ENCODE measurements at places on chromosomes 1 and 21.

DNA sequence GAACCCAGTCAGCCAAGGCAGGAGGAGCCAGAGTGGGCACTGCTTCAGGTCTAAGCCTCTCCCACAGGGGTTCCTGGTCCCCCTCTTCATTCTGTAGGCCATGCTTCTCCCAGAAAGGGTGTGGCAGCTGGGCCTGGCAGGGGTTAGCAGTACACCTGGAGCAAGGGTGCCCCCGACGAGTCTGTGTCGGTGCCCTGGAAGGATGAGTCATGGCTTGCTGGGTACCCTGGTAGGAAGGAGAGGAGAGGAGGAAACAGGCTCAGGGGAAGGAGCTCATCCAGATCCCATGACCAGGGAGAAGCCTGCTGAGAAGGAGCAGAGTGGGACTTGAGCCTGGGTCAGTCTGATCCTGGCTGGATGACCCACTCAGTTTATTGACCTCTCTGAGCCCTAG is 10.3 kb downstream of the KDF1 start:
- no peak for DNase-seq

GRCh38 chr1:172545396-172546004 is 12.6 kb downstream of the SUCO start:
- DNase-seq = no peak

DNA sequence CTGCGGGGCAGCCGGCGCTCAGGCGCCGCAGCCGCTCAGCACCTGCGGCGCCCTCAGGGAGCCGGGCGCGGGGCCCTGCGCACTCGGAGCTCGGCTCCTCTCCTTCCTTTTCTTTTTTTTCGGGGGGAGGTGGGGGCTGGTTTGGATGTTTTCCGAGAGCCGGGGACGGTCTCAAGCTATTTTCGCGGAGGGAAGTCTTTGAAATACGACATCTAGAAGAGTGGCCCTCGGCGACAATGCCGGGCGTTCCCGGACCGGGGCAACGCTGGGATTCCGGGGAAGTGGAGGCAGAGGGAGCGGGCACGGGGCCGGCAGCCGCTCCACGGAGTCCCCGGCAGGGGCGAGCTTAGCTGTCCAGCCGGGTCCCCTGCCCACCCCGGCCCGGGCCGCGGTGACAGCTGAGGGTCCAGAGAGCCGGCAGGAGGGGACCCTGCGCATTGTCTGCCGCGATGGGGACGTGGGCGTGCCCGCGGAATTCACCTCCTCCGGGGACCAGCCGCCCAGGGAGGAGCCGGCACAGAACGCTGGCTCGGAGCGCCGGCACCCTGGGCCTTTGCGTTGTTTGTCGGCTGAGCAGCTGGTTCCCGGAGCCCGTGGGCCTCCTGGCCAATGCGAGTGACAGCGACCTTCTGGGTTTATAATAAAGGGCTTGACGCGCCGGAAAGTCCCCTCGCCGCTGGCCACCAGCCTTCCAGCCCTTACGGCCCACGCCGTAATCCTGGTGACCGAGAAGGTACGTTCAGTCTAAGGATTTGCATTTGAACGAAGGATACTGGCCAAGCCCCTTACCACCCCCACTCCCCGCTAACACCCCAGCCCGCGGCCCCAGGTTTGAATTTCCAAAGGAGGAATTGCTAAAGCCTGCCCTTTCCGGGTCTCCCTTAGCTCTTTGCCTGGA is 582 bp downstream of the SLC37A1 start:
- peak; percentile 48 for DNase-seq

DNA sequence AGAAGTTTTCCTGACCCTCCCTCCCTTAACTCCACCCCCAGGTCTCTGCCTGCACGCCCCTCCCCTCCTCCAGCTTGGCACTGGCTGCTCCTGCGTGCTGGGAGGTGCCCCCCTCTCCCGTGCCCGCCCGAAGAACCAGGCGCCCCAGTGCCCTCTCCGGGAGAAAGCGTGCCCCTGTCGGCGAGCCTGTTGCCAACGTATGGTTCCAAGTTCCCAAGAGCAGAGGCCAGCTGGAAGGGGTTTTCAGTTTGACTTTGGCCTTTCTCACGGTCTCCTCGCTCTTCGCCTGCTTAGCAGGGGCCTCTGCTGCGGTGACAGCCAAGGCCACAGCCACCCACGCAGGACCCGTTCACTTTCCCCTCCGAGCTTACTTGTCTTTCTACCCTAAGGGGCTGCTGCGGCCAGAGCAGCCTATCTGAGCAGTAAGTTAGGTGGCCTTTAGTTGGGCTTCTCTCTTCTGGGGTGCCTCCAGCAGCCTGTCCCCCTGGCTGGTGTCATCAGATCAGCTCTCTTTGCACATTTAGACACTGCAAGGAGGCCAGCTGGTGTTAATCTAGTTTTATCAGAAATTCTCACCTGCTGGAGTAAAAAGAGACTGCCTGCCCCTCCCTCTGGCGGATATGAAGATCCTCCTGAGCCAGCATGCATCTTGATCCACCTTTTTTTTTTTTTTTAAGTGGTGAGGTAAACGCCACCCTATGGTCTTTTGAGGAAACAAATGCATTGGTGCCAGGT is 1.5 kb downstream of the STUM start:
- DNase-seq = no peak

DNA sequence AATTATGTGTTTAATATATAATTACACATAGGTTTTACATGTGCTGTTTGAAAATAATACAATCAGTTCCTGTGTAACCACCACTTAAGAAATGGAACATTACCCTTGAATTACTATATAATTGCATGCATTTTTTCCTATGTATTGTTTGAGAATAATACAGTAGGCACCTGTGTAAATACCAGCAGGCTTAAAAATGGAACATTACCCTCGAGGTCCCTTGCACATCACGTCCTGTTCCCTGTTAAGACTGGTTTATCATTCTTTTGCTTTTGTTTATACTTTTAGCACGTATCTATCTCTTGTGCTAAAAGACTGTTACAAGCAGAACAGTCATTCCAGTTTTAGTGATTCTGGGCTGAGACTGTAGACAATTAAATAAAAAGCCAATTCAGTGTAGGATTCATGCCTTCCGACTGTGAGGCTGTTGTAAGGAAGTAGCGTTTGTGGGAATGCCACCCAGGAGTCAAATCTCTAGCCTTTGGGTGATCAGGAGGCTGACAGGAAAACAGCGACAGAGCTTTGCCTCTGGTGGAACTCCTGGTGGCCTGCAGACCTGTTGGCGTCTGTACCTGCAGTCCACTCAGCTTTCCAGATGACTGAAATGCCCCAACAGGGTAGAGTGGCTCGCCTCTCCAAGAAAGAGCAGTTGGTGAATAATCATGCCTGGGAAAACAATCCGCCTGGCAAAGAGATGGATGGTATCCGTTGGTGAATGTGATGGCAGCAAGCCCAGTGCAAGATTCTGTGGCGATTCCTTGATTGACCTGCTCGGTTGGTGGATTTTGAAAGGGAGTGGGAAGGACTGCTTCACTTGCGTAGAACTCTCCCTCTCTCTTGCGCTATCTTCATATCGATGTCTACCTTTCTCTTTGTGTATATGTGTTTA is 58.0 kb downstream of the DISC1 start:
- DNase-seq = no peak

All from stimulated activated CD8-positive, alpha-beta memory T cell treated with anti-CD3 and anti-CD28 coated beads, Interleukin-12 subunit alpha, Interleukin-12 subunit beta, amount 100 ng/mL, for 4 hours (primary cell).